ENCODE measurements at places on chromosomes 1 and 21.

DNA sequence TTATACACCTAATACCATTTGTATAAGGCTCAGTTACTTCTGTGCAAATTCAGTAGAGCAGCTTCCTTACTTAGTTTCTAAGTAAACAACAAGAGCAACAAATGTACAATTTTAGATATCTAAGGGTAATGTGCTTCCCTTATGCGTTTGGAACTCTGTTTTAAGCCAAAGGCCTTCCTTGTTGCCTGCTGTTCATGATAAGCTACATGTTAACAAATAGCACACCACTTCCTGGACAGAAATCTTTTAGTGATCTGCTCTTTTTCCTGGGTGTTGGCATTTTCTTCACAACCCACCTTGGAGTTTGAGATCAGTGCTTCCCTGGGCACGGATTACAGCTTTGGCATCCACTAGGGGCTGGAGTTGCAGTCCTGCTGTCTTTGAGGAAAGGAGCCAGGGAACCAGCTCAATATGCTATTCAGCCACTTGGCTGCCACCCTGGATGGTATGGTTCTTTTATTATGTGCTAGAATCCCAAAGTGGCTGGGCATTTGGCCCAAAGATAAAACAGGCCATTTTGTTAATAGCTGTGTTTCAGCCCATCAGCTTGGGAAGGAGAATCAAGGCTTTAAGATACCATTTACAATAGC, 55.6 kb upstream of the ADAR start:
- peak; percentile 91 for DNase-seq

DNA sequence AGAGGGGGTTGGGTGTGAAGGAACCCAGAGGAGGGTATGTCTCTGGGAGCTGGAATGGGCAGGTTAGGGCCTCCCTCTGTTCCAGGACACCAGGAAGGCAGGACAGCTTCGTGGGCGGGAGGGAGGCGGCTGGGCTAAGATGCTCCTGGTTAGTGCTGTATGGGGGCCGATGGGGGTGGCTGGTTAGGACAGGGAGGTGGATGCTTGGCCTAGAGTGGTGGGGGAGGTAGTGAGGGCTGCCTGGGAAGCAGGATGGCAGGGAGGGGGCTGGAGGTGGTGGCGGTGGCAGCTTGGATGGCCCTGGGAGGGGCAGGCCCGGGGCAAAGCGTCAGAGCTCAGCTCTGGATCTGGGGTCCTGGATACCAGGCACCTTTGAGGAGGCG, 6.2 kb upstream of the MMP23B start:
- no peak for DNase-seq

- no peak for DNase-seq
Measured at GRCh38 chr1:119554183-119554582, 47.2 kb downstream of the HSD3B1 start.

DNA sequence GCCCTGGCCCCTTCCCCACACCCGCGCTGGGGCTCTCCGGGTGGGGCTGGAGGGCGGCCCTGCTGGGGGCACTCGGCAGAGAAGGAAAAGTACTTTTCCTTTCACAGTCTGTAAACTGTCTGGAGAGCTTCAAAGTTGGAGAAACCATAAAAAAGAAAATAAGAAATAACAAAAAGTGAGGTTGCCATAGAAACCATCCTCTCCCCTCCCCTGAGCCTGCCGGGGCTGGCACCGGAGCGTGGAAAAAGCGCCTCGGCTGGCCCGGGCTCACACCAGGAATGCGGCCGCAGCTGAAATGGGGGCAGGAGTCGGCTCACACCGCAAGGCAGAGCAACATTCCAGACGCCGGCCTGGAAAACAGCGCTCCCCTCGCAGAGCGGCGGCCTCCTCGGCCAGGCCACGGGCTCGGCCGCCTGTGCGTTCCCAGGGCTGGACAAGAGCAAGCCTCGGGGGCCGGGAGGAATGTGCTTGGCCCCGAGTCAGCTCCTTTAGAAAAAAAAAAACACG, 69.2 kb downstream of the MORN1 start:
- DNase-seq, result no peak

GRCh38 chr1:29197590-29197924, 15.9 kb upstream of the SRSF4 start:
- no peak for DNase-seq

DNA sequence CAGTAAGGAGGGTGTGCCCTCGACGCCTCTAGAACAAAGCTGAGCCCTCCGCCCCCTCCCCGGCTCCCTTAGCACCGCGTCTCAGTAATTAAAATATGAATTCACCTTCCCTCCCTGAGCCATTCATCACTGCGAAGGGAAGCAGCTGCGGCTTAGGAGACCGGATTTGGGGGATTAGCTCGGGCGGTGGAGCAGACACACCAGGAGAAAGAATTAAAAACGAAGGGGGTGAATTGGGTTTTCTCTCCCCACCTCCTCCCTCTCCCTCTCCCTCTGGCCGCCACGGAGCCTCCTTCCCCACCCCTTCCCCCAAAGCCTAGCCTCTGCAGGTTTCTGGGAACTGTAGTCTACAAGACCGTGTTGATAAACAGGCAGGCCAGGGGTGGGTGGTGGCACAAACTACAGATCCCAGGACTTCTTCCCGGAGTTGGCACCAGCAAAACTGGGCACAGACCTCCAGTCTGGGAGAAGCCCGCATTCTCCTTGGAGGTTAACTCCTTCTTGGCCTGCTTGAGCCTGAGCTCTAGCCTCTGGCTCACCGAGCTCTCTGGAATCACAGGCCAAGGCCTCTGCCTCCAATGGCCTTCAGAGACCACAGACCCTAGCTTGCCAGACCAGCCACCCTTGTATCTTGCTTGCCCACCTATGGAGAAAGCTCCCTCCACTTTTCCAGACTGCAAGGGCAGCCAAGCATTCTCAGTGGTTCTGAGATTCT, 10.8 kb downstream of the BLACAT1 start:
- peak; percentile 90 for DNase-seq

DNA sequence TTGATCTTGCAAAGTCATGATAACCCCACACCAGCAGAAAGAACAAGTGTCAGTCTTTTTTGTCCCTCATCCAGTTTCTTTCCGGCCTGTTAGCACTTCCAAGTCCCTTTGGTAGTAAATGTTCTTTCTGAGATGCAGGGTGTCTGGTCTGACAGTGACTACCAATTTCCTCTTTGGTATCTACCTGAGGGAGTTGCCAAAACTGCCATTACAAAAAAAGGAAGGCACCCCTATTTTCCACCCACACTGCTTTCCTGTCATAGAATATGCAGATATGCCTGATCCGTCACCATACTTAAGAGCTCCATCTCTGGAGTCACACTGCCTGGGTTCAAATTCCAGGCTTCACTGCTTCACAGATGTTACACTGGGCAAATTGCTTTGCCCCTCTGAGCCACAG, 72.4 kb downstream of the ZNF281 start:
- no peak for DNase-seq

DNA sequence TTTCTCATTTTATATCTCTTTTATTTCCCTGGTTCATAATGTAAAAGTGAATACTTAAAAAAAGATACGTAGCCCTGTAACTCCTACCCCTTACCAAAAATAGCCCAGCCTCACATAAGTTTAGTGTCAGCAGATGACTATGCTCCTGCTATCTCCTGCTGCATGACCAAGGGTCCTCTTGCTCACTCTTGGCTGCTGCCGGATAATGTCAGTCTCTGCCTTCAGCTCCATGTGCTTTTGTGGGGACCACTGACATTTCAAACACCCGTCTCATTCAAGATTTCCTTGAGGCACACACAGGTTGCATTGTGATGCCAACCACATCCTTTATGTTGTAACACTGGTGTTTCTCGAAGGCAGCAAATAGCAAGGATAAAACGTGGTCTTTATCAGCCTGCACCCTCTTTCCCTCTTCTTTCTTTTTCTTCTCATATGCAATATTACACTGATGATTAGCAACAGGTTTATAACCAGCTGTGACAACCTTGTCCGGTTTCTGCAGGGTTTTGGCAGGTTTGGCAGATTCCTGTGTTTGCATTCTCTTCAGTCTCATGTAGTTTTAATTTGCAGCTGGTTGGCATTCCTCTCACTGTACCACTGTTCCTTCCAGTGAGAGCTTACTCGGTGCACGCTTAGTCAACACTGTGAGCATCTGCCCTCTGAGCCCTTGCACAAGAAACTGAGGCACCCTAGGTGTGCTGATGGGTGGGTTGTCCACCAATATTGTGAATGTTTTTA, 62.2 kb downstream of the ZNF684 start:
- no peak for DNase-seq

DNA sequence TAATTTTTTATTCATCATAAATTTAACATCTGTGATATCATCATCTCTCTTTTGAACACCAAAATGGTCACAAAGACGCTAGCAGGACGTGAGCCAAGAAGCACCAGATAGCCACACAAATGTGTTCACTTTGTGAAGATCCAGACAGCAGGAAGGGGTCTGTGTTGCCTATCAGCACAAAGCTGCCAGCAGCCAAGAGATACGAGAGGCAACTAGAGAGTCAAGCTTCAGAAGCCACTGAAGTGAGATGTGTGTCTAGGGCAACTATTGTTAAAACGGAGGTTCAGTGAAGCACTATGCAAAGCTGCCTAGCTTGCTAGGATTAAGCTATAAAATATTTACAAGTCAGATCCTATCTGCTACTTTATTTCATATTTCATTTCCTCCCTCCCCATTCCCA, 45.3 kb downstream of the NDC1 start:
- no peak for DNase-seq

DNA sequence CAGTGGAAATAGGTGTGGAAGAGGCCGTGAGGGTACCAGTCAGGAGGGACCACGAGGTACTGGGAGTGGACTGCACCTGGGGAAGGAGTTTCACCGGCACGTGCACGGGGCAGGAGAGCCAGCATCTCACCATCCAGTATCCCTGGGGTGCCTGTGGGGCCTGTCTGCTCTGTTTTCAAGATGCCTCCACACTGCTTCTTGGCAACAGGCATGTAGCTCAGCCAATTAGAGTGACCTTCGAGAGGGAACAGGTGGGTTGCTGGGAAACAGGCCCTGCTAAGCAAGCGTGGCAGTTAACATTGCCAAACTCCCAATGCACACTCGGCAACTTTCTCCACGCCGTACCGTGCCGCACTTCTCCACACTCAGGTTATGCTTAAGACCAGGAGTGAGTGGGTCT, 17.7 kb downstream of the KCNC4 start:
- no peak for DNase-seq

GRCh38 chr1:167905671-167906070, 8.3 kb downstream of the ADCY10 start:
- DNase-seq, result no peak

DNA sequence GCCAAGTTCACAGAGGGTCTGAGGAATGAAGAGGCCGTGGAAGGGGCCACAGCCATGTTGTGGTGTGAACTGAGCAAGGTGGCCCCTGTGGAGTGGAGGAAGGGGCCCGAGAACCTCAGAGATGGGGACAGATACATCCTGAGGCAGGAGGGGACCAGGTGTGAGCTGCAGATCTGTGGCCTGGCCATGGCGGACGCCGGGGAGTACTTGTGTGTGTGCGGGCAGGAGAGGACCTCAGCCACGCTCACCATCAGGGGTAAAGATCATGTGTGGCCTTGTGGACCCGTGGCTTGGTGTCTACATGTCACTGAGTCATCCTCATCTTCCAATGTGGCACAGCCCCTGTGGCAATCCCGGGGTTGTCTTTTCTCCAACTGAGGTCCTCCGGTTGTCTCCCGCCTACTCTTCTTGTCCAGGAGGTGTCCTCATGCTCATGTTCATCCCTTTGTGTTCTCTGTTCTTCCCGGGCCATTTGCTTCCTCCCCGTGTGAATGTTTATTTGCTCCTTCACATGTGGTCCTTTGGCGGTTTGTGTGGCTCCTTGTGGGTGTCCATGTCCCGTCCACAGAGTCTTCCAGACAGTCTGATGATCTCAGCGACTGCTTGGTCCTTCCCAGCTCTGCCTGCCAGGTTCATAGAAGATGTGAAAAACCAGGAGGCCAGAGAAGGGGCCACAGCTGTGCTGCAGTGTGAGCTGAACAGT, 84.2 kb downstream of the OBSCN start:
- DNase-seq, result no peak

- no peak for DNase-seq
Measured at GRCh38 chr21:35222541-35222941, 173.4 kb upstream of the RUNX1 start.

- DNase-seq, result no peak
Measured at GRCh38 chr1:151005729-151006319, 878 bp downstream of the MINDY1 start.

- DNase-seq, result no peak
Measured at GRCh38 chr21:35178827-35179226, 129.7 kb upstream of the RUNX1 start.

GRCh38 chr1:228990906-228991569, 255.8 kb downstream of the RHOU start:
- DNase-seq, result no peak

GRCh38 chr1:61080413-61081143, 1.8 kb upstream of the NFIA start:
- DNase-seq, result no peak

- no peak for DNase-seq
Measured at GRCh38 chr1:168863772-168864171, 134.8 kb upstream of the DPT start.

DNA sequence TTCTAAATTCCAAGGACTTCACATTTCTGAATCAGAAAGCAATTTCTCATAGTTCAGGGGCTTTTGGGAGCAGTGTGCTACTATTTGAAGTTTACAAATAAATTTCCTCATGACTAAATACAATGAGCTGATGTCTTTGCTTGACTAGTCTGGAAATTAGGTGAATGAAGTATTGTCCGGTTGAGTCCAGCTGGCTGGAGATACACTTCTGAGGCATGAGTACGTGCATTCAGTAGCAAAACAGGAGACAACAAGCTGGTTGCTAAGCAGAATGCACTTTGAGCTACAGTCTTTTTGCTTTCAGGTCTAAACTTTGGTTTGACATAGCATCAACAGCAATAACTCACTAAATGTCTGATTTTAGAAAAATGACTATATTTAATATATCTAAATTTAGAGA, 27.1 kb downstream of the ZNHIT6 start:
- no peak for DNase-seq

- no peak for DNase-seq
Measured at GRCh38 chr1:189500778-189501177, 976.9 kb downstream of the BRINP3 start.

DNA sequence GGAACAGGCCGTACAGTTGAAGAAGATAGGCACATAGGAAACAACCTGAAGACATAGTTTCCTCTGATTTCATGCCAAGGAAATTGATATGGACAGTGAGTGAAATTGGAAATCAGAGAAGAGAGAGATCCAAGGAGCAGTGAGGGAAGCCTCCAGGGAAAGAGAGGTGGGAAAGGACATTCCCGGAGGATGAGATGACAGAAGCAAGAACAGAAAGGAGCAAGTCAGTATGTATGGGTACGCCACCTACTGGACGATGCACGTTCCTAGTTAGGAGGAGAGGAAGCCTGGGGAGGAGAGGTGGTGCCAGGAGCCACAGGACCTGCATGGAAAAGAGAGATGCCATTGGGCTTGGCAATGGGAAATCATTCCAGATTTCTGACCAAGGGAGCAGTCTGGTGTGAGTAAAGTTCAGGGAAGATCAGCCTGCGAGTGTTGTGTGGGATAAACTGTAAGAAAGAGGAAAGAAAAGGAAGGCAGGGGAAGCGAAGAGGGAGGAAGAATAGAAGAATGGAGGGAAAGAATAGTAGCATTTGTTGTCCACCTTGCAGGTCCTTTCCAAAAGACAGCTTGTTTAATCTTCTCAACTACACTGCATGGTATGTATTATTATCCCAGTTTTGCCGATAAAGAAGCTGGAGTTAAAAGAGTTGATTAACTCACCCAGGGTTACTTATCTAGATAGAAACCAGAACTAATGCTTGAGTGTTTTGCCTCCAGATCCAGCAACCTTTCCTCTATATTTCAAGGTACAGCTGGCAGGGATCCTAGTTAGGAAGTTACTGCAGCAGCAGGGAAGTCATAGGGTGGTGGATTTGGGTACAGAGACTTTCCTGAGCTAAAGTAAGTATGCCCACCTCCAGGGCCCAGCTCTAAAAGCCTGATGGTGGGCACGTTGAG, 27.4 kb downstream of the C1orf116 start:
- DNase-seq, result peak; percentile 67

All from NCI-H446 (cell line).